ENCODE measurements at places on chromosomes 6 and 20.

GRCh38 chr6:166344240-166344639, 1.9 kb upstream of the SFT2D1 start:
- DNase-seq: no peak

DNA sequence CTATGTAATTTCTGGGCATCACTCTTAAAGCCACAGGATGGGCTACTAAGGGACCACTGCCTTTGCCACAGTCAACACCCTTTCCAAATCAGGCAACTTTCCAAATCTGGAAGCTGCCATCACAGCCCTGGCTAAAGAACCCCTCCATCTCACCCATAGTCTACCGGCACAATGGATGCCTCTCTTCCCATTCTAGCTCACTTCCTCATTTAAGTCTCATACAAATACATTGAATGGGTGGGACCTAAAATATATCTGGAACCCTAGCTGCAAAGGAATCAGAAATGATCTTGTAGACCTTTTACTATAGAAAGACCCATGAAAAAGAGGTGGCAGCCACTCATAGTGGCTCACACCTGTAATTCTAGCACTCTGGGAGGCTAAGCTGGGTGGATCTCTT, 3.3 kb upstream of the TREML4 start:
- DNase-seq: no peak

- DNase-seq: no peak
Observed at GRCh38 chr20:41299899-41300298, 17.6 kb downstream of the ZHX3 start.

DNA sequence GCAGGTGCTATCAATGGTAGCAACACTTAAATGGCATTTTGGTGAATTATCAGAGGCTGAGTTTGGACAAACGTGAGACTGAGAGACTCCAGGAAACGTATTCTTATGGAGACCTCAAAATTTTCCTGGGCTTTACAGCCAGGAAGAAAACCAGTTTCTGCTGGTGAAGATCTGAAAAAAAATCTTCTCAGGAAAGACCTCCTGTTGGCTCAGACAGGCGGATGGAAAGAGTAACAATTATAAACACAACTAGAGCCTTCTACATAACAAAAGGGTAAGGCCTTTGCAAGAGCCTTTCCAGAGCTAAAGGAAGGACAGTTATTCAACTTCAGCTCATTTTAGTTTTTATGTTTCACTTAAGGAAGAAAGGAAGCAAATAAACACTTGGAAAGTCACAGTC, 274.4 kb downstream of the THBS2 start:
- no peak for DNase-seq

DNA sequence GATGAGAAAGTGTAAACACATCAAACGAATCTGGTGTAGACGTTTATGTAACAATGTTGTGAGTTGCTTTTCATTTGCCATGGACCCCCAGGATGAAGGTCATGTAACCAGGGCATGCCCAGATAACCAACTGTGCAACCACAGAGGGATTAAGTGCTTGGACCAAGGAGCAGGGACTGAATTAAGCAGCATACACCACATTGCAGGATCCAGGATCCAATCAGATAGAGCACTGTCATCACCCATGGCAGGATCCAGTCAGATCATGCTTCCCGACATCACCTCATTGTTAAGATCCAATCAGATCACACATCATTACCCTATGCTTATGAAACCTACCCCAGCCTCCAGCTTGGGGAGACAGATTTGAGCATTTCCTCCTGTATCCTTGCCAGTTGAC, 74.3 kb upstream of the RCAN2 start:
- DNase-seq: no peak

DNA sequence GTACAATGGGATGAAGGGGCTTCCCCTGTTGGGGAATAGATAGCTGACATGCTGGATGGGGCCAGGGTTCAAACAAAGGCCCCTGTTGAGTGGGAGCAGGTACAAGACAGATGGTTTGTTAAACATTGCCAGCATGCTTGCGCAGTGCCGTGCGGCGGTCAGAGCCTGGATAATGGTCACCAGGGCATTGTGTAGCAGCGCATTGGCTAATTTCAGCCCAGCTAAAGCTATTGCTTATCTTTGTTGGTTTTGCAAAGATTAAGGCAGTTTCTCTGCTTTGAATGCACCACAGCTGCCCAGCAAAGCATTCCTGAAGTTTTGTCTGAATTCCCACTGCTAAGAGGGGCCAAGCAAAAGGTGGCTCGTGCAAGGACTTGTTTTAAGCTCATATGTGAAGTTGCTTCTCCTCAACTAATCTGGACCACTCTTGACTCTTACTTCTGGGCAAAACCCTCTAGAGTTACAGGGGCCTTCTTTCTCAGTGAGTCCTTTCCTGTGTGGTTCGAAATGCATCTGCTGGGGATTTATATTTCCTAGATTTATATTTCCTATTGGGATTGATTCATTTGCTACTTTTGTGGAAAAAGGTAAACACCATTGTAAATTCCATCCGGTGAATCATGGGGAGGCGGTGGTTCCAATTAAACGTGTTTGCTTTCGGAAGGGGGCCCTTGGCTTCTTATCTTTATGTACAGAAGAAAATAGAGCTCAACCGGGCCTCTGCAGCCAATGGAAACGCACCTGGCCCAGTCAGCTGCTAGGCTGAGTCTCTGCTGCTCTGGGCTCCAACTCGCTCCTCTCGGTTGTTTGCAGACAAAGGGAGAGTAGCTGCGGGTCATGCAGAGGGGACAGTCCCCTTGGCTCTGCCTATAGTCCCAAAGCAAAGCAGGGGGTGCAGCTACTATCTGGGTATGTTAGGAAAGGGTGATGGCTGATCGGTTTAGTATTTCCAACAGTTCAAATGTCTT, 72.1 kb downstream of the FOXA2 start:
- no peak for DNase-seq

DNA sequence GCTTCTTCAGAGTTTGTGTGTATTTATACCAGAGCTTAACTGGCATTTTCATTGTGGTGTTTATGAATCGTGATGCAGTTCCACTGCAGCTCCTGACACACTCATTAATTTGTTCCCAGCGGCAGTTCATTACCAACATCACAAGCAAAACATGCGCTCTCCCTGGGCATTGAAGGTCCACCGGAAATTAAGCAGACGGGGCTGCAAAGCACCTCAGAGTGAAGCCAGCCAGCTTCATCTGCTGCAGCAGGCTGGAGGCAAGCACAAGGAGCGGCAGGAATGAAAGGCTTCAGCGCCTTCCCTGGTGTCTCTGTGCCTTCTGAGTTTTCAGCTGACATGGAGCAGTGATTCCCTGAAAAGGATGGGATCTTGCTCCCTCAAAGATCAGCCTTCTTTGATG, 246.0 kb upstream of the SPTLC3 start:
- no peak for DNase-seq

Data from activated naive CD4-positive, alpha-beta T cell treated with anti-CD3 and anti-CD28 coated beads, Interleukin-2, amount 10 ng/mL, durations not matched to agents 7 days and 5 days (primary cell).